Midbrain (tissue), 1 donor: ENCODE measurements at places on chromosomes 12 and 14.
A peak's percentile ranks its signal among the peaks of the same experiment; 100 is the strongest.

DNA sequence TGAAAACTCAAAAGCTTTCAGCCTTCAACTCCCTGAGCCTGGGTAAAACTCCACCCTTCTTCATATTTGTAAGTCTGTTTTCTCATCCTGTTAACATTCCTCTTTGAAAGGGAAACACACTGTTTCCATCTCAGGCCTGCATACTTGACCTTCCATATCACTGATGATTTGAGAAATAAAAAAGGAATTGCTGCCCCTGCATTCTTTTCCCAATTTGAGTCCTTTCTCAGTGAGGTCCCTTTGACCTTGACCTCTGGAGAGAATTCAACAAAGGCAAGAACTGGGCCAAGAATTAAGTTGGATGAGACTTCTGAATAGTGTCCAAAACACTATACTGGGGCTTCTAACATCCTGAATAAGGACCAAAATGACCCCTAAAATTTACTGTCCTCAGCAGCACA is 108.0 kb downstream of the AEBP2 start:
- DNase-seq: no peak

DNA sequence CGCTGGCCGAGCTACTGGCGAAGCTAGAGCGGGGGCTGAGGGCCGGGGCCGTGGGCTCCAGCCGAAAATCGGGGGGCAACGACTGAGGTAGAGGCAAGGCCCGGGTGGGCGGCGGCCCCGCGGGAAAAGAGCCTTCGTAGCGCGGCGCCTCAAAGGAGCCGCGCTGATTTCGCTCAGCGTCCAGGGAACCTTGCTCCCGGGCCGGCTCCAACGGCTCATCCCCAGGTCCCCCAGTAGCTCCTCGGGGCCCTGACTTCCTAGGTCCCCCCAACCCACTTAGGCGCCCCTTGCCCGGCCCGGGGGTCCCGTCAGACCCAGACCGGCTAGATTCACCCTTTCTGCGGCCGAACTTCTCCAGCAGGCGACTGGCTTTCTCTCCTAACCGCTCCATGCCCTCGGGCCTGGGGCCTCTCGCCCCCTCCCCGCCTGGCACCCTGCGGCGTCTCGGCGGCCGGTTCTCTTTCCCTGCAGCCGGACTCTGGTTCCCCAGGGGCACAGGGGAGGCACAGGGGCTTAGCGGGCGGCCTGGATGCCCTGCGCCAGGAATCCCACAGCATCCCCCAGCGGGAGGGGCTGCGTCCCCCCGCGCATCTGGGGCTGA is 375 bp downstream of the AJUBA start:
- DNase-seq: no peak

DNA sequence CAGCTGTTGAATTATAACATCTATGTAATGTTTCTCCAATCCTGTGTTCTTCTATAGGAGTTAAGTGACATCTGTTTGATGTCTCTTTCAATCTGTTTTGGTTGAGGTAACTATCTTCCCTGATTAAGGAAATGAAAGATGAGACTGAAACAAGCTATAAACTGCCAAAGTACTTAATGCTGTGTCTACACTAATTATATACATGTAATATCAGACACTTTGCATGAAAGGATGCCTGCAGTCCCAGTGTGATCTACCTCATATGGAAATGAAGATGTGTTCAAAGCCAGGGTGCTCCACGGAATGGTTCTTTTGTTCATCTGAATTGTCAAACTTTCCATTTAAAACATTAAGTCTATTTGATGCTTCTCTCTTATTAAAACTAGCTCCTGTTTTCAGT is 958.3 kb downstream of the GALC start:
- no peak for DNase-seq

DNA sequence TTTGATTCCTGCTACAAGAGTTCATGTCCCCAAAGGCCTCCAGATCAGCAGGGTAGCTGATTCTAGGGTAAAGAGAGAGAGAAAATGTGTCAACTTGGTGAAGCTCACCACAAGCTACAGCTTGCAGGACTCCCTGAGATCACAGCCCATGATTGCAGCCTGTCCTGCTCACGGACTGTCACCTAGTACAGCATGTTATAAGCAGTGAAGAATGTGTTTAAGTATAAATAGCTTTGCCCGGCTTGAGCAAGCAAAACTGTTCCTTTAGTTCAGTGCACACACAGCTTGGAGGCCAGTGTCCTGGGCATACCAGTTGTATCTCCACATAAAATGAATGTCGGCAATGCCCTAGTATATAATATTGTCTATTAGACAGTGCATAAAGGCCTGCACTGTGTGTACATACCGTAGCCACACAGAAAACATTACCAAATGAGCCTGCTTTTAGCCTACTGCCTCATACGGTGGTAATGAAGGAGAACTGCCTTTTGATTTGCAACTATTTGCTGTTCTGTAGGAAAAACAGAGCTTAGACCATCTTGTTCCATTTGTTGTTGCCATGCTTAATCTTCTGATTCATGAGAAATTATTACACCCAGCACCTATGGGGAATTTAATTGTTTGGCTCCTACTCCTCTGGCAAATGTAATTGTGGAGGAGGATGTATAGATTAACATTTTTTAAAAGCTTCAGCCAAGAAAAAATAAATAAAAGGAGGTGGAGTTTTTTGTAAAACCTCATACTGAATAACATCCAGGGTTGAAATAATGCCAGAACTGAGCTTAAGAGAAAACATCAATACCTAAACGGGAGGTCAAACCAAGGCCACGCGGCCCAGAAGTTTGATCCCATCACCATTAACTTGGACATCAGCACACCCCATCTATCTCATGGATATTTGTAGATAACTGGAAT is 108.1 kb upstream of the G2E3 start:
- no peak for DNase-seq

DNA sequence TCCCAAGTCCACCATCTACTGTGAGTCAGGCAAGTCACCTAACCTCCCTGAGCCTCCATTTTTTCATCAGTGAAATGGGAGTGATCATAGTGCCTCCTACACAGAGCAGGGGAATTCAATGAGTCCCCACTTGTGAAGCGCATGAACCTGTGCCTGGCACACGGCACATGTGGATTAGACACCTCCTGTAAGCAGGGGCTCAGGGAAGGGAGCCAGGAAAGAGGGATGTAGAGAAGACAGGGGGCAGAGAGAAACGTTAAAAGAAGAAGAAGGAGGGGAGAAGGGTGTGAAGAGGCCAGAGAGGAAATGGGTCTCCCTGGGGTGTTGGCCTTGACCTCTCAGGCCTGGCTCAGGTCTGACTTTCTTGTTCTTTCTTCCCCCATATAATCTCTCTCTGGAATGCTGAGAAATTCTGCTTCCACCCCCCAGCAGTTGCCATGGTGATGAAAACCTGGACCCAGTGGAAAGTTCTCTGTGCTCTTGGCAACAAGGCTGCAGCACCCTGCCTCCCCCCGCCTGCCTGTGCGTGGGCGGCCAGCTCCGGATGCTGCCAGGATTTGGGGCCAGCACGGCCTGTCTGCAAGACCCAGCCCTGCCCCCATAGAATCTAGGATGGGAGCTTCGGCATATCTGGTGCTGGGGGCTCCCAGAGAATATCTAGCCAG is 94.5 kb downstream of the CALM1 start:
- peak; percentile 83 for DNase-seq

DNA sequence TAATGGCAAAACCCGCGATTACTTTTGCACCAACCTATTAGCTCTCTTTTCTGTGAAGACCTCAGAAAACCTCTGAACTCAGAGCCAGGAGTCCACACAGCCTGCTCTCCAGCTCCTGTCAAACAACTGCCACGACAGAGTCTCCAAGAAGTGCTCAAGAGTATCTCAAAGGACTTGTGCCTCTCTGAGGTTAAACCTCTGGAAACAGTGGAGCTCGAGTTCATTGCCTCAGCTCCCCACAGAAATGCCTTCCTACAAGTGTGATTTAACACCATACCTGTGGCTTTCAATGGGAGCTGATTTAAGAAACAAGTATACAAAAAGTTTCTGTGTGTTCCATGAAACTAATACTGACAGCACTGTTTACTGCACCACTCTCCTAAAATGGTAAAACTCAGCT is 20.1 kb downstream of the ACTN1 start:
- DNase-seq: no peak

DNA sequence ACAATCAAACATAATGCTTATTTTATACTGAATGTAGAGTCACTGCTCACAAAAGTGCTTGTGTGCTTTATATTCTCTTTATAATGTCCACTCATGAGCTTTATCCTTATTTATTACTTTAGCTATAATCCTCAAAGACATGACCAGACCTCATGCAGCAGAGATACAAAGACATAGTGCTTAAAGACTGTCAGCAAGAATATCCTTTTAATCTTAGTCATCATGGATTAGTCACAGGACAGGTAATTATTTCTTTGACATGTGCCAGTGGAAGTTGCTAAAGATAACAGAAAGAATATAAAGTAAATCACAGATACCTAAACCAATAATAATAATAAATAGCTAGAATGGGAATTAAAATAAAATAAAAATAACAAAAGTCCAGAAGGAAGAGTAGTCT is 707.5 kb downstream of the BCL11B start:
- no peak for DNase-seq

GRCh38 chr12:29863665-29864064 is 79.9 kb upstream of the TMTC1 start:
- DNase-seq: no peak

- peak; percentile 35 for DNase-seq
Observed at GRCh38 chr14:89922031-89922907, 32.3 kb downstream of the EFCAB11 start.

GRCh38 chr14:75989134-75989533 is 3.6 kb downstream of the IFT43 start:
- DNase-seq: no peak

DNA sequence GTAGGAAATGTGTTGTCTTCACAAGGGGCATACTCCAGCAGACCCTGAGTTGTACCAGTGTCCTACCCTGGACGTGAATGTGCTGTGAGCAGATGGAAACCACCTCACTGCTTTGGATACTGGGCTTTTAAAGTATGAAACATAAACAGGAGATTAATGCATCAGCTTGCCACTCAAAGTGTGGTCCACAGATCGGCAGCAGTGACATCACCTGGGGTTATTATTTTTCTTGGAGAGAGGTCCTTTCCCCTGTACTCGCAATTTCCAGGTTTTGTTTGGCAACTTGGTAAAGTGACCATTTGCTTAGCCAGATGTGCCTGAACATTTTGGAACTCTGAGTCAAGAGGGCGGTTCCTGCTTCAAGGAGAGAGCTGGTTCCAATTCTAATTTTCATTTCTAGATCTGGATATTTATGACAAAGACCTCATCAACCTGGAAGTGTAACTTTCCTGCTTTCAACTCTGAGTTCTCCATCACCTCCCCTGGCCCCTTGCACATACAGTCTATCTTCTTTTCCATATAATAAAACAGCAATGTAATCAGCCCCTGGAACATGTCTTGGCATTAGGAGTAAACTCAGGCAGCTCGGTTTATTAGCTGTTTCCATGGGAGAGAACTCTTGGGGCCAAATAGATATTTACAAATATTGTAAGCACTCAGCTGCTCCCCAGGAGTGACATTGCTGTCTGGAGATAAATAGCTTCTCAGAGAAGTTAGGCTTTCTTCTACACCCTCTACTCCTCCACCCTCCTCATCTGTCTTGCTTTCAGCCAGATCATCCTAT is 237.0 kb upstream of the TBX3 start:
- no peak for DNase-seq

- no peak for DNase-seq
Observed at GRCh38 chr12:26056335-26056734, 68.5 kb downstream of the BHLHE41 start.

DNA sequence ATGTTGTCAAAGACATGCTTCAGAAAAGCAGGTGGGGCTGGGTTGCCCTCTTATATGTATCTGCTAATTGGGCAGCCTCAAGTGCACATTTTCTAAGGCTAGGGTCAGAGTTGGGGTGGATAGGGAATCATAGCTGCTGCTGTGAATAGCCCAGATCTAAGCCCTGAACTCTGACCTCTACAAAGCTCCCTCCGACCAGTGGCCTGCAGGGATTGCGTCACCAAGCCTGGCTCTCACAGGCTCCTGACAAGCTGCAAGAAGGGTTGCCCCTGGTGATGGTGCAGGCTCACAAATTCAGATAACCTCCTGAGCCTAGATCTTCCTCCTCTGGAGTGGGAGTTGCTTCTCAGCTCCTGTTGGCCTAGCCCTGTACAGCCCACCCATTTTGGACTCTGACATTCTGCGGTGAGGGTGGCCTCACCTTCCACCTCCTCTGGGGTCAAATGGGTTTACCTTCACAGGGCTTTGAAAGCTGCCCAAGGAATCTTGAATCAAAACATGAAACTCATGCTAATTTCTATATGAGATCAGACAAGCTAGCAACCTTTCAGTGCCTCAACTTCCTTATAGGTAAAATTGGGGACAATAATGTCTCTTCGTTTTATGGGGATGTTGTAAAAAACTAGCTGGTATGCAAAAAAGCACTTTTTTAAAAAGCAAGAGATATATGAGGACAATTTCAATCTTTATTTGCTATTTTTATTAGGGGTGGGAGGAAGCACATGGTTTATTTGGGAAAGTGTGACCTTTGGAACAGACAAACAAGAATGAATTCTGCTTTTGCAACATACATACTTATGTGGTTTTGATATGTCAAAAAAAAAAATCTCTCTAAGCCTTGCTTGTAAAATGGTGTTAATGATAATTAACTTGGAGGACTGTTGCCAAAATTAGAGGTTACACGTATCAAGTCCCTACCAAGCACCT is 4.9 kb upstream of the SUSD6 start:
- no peak for DNase-seq

- no peak for DNase-seq
Observed at GRCh38 chr12:53060721-53061276, 10.9 kb downstream of the TNS2 start.

GRCh38 chr12:57724003-57724935 is 14.3 kb downstream of the AGAP2 start:
- DNase-seq: no peak

DNA sequence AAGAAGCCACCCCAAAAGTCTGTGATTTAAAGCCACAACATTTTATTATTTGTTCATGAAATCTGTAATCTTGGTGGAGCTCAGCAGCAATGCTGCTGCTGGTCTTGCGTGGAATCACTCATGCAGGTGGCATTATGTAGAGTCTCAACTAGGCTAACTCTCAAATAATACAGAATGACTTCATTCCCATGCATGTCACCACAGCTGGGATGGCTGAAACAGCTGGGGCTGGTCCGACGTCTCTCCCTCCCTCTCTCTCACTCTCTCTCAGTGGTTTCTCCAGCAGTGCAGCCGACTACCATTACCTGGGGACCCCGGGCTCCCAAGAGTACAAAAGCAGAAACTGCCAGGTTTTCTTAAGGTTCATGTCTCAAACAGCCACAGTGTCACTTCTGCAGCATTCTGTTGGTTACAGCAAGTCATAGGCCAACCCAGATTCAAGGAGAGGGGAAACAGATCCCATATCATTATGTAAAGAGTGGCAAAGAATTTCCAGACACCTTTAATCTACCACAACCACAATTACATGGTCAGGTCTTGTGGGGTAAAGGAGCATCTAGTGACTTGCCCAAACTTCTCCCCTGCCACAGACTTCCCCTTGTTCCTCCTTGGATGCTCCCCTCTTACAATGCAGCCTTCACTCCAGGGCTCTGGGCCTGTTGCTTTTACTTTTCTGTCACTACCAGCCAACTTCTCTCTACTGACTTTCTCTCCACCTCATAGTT is 192.0 kb upstream of the HMGA2 start:
- DNase-seq: no peak

DNA sequence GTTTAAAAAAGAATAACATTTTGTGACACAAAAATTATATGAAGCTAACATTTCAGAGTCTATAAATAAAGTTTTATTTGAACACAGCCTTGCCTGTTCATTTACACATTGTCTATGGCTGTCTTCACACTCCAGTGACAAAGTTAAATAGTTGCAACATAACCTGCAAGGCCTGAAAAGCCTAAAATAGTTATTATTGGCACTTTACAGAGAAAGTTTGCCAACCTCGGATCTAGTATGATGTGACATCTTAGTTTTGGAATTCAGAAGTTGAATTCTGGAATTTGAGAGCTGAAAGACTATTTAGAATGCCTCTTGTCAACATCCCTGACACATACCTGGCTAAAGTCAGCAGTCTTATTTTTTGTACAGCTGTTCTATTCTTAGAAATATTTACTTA is 68.3 kb downstream of the DYRK2 start:
- no peak for DNase-seq
